Activated effector memory CD4-positive, alpha-beta T cell treated with Interleukin-2 at 50 U/mL for 16 hours (primary cell): ENCODE measurements at places on chromosomes 1 and 21.

- no peak for DNase-seq
These were observed 195.3 kb downstream of the BRINP2 start for GRCh38 chr1:177366091-177366490.

- no peak for DNase-seq
These were observed 56.8 kb downstream of the KCNAB2 start for GRCh38 chr1:6102532-6102845.

- no peak for DNase-seq
These were observed 239.4 kb downstream of the BACH1 start for GRCh38 chr21:29538115-29538514.

DNA sequence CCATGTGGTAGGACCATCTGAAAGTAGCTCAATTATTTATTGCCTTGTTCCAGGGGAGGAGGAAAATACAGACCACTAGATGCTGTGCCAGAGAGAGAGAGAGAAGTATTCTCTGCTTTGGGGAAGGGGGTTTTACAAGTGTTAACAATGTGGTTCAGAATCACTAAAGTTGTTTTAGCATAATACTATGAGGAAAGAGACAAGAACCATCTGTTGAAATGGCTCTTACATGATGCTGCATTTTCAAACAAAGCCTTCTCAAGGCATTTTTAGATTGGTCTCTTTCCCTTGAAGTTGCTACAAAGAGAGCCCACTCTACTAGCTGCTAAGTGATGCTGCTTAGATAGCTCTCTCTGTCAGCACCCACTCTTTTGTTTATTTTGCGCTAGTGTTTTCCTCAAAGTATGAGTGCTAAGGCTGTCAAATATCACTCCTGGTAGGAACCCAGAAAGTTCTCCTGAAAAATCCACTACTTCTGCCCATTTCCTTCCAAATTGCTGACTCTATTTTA lies 255.1 kb downstream of the NFIA start:
- DNase-seq = no peak

- DNase-seq = no peak
These were observed 83.5 kb upstream of the HIVEP3 start for GRCh38 chr1:42002220-42002619.

GRCh38 chr1:179971563-179972496 lies 17.2 kb downstream of the CEP350 start:
- DNase-seq = no peak

- no peak for DNase-seq
These were observed 1.4 kb downstream of the PINK1 start for GRCh38 chr1:20634594-20635084.

DNA sequence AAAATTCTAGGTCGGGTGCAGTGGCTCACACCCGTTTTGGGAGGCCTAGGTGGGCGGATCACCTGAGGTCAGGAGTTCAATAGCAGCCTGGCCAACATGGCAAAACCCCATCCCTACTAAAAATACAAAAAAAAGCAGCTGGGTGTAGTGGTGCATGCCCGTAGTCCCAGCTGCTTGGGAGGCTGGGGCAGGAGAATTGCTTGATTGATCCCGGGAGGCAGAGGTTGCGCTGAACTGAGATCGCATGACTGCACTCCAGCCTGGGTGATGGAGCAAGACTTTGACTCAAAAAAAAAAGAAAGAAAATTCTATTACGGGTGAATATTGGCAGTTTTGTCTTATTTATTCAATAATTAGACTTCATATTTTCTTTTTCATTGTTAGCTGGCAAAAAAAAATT lies 62.1 kb downstream of the SNX7 start:
- DNase-seq = no peak

GRCh38 chr21:28069450-28069923 lies 923.2 kb downstream of the LTN1 start:
- no peak for DNase-seq

DNA sequence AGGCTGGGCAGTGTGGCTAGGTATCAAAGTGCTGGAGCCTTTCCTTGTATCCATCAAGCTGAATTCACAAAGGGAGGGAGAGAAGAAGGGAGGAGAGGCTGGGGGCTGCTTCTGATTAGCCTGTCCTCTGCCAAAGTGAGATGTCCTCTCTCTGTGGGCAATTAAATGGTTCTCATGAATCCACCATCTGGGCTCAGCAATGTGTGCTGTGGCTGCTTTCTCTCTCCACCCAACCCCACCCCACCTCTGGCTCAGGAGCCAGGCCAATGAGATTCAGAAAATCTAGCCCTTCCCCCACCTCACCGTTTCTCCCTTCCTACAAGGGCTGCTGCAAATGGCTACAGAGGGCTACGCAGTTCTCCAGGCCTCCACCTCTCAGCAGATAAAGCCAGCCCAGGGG lies 154.6 kb downstream of the TENT5C start:
- no peak for DNase-seq

DNA sequence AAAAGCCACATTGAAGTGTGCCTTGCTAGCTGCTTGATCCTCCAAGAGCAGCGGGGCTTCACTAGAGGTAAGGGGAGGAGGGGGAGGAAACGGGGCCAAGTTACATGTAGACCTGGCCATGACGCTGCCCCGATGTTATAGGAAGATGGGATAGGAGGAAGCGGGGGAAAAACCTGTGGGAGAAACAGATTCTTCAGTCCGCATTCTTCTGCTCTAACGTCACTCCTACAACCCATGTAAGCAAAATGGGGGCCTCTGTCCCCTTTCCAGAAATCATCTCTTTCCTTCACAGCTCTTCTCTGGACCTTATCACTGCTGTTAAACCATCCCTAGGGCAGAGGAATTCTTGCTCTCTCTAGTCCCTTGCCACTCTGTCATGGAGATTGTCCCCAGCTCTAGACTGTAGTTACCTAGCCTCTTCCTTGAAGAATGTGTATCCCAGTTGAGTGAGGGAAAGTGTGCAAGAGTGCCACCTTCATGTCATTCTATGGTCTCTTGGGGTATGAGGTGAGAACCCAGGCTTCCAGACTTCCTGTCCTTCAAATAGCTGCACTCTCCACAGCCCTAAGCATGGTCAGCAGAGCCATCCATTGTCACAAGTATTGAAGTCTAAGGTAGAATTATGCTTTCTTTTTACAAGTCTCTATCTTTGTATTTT lies 11.4 kb downstream of the PLEKHO1 start:
- DNase-seq = no peak

GRCh38 chr1:66357478-66358197 lies 176.3 kb upstream of the SGIP1 start:
- DNase-seq = no peak

GRCh38 chr1:13763991-13764390 lies 64.0 kb downstream of the PRDM2 start:
- DNase-seq = no peak

DNA sequence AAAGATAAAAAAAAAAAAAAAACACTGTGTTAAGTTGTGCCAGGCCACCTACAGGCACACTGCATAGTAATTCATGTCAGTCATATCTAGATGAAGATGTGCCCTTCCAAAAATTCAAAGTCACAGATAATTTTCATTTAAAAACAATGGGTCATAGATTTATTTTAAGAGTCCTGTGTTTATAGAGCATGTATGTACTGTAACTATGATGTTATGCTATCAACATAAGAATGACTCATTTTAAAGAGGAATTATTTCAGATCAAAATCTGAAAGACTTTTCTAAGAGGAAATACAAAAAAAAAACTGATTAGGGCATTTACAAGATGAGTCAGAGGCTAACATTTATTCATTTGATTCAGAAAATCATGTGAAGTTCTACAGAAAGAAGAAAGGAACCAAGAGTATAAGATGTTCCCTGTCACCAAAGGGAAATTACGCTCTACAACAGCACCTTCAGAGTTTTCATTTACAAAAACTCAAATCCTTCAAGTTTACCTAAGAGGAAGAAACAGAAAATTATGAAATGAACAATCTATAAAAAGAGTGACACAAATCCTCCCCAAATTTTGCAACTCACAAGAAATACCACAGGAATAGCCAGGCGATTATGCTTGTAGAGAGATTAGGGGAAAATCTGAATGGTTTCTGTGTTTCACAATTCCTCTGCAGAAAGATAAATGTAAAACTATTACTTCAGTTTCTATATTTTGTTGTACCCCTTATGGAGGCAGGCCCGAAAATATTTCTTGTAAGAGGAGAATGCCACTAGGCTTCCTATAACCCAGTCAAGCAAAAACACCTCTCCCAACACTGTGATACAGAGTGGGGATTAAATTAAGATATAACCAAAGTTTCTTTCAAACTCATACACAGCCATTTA lies 13.8 kb downstream of the TP53BP2 start:
- no peak for DNase-seq

DNA sequence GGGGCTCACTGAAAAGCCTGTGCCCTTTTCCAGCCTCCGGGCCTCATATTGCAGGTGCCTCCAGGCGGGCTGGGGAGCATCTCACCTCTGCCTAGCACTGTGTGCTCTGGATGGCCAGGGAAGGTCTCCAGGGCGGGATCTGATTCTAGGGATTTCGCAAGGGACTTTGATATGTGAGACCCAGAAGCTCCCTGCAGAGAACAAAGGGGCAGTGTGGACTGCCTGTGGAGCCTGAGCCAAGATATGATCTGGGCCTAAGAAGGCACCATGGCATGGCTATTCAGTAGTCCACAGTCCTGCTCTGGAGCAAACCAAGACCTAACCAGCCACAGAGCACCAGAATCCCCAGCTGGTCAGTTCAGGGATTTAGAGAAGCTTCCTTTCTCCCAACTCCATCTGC lies 157.2 kb downstream of the ST6GALNAC5 start:
- no peak for DNase-seq

- no peak for DNase-seq
These were observed 51.7 kb downstream of the COL24A1 start for GRCh38 chr1:86104606-86105532.

GRCh38 chr1:114468047-114468446 lies 43.0 kb downstream of the TRIM33 start:
- no peak for DNase-seq

GRCh38 chr1:204746838-204747442 lies 61.4 kb upstream of the LRRN2 start:
- DNase-seq = peak; percentile 22

DNA sequence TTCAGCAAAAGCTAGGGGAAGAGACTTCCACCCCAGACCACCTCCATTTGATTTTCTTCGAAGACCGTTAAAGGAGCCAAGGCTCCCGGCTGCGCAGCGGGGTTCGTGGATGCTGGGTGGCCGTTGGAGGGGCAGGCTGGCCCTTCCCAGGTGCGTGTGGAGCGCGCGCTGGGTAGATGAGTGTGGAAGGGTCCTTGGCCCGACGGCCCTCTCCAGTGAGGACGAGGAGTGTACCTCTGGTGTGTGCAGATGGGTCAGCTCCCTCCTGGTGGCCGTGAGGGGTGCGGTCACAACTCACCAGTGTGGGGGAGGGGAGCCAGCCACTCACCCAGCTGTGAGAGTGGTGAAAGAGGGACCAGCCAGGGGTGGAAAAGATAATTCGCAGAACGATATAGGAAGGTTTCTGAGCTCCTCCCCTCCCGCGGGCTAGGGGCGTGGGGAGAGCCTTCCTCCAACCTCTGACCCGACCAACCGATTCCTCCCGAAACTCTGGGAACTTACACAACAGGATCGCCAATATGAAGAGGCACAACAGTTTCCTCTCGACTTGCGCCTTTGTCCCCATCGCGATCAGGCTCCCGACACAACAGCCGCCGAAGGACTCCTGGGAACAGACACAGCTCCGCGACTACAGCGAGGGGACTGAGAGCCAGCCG lies at the start of gene F11R:
Gene F11R, minus strand, starts transcription at position 644 of the 656 bp plus-strand sequence. Its CDS starts 79 bp downstream, at position 565.
- no peak for DNase-seq

DNA sequence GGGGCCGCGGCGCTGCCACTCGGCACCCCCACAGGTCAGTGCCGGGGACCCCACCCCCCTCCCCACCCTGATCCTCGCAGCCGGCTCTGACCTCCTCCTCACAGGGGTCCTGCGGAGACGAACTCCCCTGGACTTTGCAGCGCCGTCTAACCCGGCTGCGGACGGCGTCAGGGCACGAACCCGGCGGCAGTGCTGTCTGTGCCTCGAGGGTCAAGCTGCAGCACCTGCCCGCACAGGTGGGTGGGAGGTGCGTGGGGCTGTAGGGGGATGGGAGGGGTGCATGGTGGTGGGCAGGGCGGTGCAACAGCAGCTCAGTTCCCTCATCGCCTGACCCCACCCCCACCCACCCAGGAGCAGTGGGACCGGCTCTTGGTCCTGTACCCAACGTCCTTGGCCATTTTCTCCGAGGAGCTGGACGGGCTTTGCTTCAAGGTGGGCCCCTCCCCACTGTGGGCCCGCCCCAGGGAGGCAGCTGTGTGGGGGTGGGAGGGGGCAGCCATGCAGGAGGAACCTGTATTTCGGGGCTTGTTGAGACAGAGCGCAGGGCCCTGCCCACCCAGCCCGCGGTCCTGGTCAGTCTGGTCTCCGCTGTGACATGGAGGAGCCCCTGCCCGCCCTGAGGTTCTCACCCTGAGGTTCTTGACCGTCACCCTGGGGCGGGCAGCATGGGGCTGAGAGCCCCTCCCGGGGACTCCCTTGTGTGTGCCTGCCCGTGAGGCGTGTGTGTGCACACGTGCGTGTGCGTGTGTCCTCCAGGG lies 4.9 kb downstream of the PLEKHN1 start:
- DNase-seq = no peak

GRCh38 chr21:35504951-35505466 lies 455.9 kb upstream of the RUNX1 start:
- DNase-seq = no peak

GRCh38 chr21:36203603-36203889 lies 46.9 kb downstream of the DOP1B start:
- no peak for DNase-seq

DNA sequence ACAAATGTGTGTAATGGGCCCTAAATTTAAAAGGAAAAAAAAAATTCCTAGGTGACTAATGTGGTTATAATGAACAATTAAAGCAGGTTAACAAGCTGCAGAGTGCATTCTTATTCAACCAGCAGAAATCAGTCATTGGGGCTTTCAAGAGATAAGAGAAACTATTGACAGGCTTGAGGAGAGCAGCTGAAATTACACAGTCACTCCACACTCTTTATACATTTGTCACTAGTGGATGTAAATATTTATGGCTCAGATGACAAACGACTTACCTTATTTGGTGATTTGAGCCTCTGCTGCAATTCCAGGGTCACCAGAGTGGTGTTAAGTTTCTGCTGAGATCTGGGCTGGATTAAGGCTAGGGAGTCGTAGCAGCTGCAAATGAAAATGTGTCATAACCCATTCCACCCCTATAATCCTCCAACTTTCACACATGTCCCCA lies 896.3 kb downstream of the TTLL7 start:
- DNase-seq = no peak

GRCh38 chr1:111777301-111777700 lies 21.6 kb downstream of the DDX20 start:
- DNase-seq = no peak

DNA sequence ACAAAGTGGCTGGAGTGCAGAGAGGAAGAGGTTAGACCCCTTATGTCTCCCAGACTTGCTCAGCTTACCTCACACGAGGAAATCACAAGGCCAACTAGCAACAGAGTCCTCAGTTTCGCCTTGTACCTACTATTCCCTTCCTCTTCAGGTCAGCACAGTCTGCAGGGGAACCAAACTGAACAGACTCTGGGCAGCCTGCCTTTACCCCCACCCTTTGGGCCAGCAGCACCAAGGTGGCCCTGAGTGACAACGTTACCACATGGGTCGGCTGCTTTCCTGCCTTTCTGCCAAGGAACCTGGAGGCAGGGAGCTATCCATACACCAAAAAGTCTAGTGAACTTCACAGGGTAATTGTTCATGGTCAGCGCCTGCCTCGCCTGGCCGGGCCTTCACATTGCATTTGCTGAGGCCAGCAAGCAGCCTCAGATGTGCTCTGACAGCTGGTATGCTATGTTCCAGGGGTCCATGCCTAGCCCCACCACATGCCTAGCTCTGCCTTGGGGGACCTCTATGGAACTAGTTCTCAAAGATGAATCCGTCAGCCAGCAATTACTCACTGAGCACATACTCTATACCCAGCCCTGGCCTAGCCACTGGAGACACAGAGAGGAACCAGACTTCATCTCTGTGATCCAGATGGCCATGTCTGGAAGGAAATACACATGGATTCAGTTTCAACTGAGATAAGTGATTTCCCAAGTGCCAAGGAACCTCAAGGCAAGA lies 69.6 kb downstream of the DMAP1 start:
- DNase-seq = no peak
